Mesendoderm (in vitro differentiated cells): ENCODE measurements at places on chromosomes 2 and 18.

- no peaks in the 10 kb centered on the region for H3K4me1 ChIP-seq
- no peak for DNase-seq
- H3K36me3 ChIP-seq = no peaks in the 10 kb centered on the region
- no peak overlapping the region for H3K27ac ChIP-seq
- no peak overlapping the region for H3K4me3 ChIP-seq
- H3K27me3 ChIP-seq = no peaks in the 10 kb centered on the region
Observed at GRCh38 chr2:216029416-216030129, 16.2 kb upstream of the MREG start.

GRCh38 chr2:85110991-85111560 is 22.1 kb upstream of the TCF7L1 start:
- no peak overlapping the region for H3K27ac ChIP-seq
- no peaks in the 10 kb centered on the region for H3K36me3 ChIP-seq
- DNase-seq = peak; percentile 51
- H3K27me3 ChIP-seq = no peaks in the 10 kb centered on the region

GRCh38 chr2:30336084-30336483 is 104.8 kb downstream of the LBH start:
- H3K27ac ChIP-seq = no peak overlapping the region
- no peak overlapping the region for H3K4me3 ChIP-seq

DNA sequence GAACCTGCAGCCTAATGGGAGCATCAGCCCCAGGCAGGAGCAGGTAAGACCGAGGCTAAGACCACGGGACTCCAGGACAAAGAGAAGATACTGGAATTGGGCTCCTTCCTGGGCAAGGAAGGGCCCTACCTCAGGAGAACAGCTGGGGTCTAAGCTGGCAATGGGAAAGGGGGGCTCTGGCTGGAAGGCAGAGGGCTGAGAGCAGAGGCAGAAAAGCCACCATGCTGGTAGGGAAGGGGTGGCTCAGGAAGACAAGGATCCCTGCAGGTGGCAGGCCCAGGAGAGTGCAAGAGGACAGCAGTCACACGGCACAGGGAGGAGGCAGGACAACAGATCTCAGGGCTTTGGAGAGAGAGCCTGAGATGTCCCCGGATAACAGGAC is 203.5 kb downstream of the NDUFA10 start:
- H3K4me3 ChIP-seq = no peak overlapping the region
- no peaks in the 10 kb centered on the region for H3K36me3 ChIP-seq
- no peak for DNase-seq
- no peaks in the 10 kb centered on the region for H3K27me3 ChIP-seq
- H3K4me1 ChIP-seq = no peaks in the 10 kb centered on the region

- no peak for DNase-seq
- H3K27me3 ChIP-seq = no peaks in the 10 kb centered on the region
- no peak overlapping the region for H3K27ac ChIP-seq
- no peaks in the 10 kb centered on the region for H3K36me3 ChIP-seq
Observed at GRCh38 chr2:162769066-162769465, 69.5 kb downstream of the KCNH7 start.

- H3K27me3 ChIP-seq = no peaks in the 10 kb centered on the region
- H3K36me3 ChIP-seq = no peaks in the 10 kb centered on the region
- peaks cover 2% of the 10 kb centered on the region for H3K4me1 ChIP-seq
- H3K4me3 ChIP-seq = peak overlapping the region; percentile 77
Observed at GRCh38 chr18:45775241-45775676, 50.2 kb upstream of the SIGLEC15 start.

DNA sequence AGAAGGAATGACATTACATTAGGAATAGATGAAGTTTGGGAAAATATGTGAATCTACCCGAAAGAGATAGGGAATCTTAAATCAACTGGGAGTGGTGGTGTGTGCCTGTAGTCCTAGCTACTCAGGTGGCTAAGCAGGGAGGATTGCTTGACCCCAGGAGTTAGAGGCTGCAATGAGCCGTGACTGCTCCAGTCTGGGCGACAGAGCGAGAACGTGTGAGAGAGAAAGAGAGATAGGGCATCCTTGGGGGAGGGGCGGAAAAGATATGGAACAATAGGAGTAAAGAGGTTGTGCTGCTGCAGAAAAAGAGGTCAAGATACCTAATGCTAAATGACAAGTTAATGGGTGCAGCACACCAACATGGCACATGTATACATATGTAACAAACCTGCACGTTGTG is 47.1 kb upstream of the ADAM23 start:
- no peaks in the 10 kb centered on the region for H3K36me3 ChIP-seq
- no peak overlapping the region for H3K4me3 ChIP-seq

DNA sequence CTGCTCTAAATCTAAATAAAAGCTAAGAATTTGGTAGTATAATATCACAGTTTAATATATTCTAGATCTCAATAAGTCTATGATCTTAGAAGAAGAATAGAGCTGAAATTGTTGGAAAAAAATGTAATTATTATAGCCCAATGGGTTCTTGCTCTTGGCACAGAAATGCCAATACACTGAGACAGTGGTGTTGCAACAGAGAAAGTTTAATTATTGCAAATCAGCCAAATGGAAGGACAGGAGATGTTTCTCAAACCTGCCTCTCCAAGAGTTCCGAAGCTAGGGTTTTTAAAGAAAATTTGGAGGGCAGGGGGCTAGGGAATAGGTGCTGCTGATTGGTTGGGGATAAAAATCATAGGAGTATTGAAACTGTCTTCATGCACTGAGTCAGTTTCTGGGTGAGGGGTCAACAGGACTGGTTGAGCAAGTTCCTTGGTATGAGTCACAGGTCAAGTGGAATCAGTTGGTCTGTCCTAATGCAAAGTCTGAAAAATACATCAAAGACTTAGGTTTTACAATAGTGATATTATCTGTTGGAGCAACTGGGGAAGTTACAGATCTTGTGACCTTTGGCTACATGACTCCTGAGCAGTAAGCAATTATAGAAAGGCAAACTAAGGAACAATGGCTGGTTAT is 228.6 kb downstream of the CD226 start:
- H3K4me1 ChIP-seq = no peaks in the 10 kb centered on the region
- H3K36me3 ChIP-seq = no peaks in the 10 kb centered on the region
- H3K27me3 ChIP-seq = no peaks in the 10 kb centered on the region
- H3K27ac ChIP-seq = no peak overlapping the region
- H3K4me3 ChIP-seq = peak overlapping the region; percentile 22

- H3K4me1 ChIP-seq = no peaks in the 10 kb centered on the region
- peak; percentile 53 for DNase-seq
- H3K4me3 ChIP-seq = peak overlapping the region; percentile 93
- no peaks in the 10 kb centered on the region for H3K27me3 ChIP-seq
Observed at GRCh38 chr2:38601463-38602135, 1.1 kb downstream of the HNRNPLL start.

GRCh38 chr2:25877431-25878360 is 591 bp downstream of the ASXL2 start:
- peak overlapping the region; percentile 97 for H3K4me3 ChIP-seq
- H3K4me1 ChIP-seq = peaks cover 3% of the 10 kb centered on the region
- DNase-seq = peak; percentile 78
- peak overlapping the region; percentile 66 for H3K27ac ChIP-seq

- no peak overlapping the region for H3K4me3 ChIP-seq
- no peaks in the 10 kb centered on the region for H3K36me3 ChIP-seq
- H3K27me3 ChIP-seq = no peaks in the 10 kb centered on the region
- H3K27ac ChIP-seq = no peak overlapping the region
- H3K4me1 ChIP-seq = peaks cover 2% of the 10 kb centered on the region
Observed at GRCh38 chr2:35463805-35464596, 891.6 kb upstream of the CRIM1 start.

GRCh38 chr2:126048719-126049118 is 607.2 kb upstream of the GYPC start:
- no peaks in the 10 kb centered on the region for H3K36me3 ChIP-seq
- no peaks in the 10 kb centered on the region for H3K4me1 ChIP-seq
- no peak for DNase-seq
- H3K27ac ChIP-seq = no peak overlapping the region
- no peaks in the 10 kb centered on the region for H3K27me3 ChIP-seq
- H3K4me3 ChIP-seq = no peak overlapping the region

DNA sequence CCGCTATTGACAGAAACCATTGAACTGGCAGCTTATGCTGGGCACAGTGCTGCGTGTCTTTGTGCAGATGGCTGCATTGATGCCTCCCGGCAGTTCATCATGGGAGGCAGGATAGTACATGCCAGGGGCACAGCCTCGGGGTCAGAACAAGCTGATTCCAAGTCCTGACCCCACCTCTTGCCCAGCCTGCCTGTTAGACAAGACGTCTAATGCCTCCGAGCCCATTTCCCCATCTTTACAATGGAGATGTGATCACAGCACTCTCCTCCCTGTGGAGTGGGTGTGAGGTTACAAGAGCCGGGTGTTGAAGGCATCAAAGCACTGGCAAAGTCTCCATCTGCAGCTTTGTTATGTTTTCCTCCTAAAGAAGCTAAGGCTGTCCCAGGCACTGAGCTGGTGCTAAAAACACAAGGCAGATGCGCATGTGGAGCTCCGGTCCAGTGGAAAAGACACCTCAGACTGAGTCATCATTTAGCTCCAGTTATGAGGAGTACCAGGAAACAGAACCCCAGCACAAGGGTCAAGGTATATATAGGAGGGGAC is 125.7 kb upstream of the EPAS1 start:
- H3K36me3 ChIP-seq = no peaks in the 10 kb centered on the region
- H3K27me3 ChIP-seq = no peaks in the 10 kb centered on the region
- no peak overlapping the region for H3K27ac ChIP-seq
- no peak overlapping the region for H3K4me3 ChIP-seq

DNA sequence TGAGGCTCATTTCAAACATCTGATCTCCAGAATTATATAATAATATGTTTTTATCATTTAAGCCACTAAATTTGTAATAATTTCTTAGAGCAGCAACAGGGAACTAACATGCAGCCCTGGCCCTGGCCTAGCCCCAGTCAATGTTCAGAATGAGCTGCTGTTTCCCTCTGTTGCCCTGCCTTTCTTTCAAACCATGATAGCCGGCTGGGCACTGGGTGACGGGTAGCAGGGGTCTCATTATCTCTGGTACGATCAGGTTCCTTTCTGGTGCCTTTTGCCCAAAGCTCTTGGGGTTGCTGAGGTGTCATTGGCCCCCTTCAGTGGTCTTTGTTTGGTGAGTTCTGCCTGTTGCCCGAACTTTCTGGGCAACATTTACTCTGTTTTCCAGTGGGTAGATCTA is 63.1 kb downstream of the THNSL2 start:
- no peak for DNase-seq
- H3K4me3 ChIP-seq = no peak overlapping the region
- no peak overlapping the region for H3K27ac ChIP-seq
- H3K27me3 ChIP-seq = no peaks in the 10 kb centered on the region
